ENCODE measurements at places on chromosomes 7 and 10. TPM values are rescaled to one million over a fixed set of nuclear protein-coding genes. Genes with fewer than 3 reads are reported as not detected.

EGR2 gene
- total RNA-seq: 0.28 TPM

HKDC1 gene
- total RNA-seq: 0.49 TPM

ITPRID1 gene
- not detected for total RNA-seq

TDRD1 gene
- 0.28 TPM for total RNA-seq

BEND7 gene
- total RNA-seq: 3.2 TPM

MACROH2A2 gene
- 44.4 TPM for total RNA-seq

HOXA9 gene
- not detected for total RNA-seq

HTR7 gene
- total RNA-seq: 10.4 TPM

AZGP1 gene
- 0.21 TPM for total RNA-seq

LRRD1 gene
- total RNA-seq: not detected

AUTS2 gene
- total RNA-seq: 6.6 TPM

GPR146 gene
- total RNA-seq: 0.14 TPM

ANLN gene
- total RNA-seq: 90.5 TPM

SHH gene
- not detected for total RNA-seq

MTERF1 gene
- 8.4 TPM for total RNA-seq

ABCB1 gene
- not detected for total RNA-seq

FGFR2 gene
- total RNA-seq: 27.2 TPM

SPDYE9 gene
- not detected for total RNA-seq

RET gene
- 0.37 TPM for total RNA-seq

MYL10 gene
- total RNA-seq: not detected

HMX3 gene
- total RNA-seq: not detected

ACHE gene
- total RNA-seq: not detected

PAPSS2 gene
- 4.2 TPM for total RNA-seq

PLAU gene
- 167 TPM for total RNA-seq

LDB3 gene
- total RNA-seq: not detected

CUZD1 gene
- 0.09 TPM for total RNA-seq

TEX47 gene
- not detected for total RNA-seq

ATP6V0E2 gene
- 45.0 TPM for total RNA-seq

ATRNL1 gene
- total RNA-seq: 0.23 TPM

COL13A1 gene
- 0.19 TPM for total RNA-seq

RNF32 gene
- 2.3 TPM for total RNA-seq

EPO gene
- total RNA-seq: not detected

NUP42 gene
- total RNA-seq: 18.1 TPM

CALHM3 gene
- not detected for total RNA-seq

WDR91 gene
- 10.8 TPM for total RNA-seq

IGF2BP3 gene
- 28.0 TPM for total RNA-seq
